ENCODE measurements at places on chromosomes 2 and 18.

DNA sequence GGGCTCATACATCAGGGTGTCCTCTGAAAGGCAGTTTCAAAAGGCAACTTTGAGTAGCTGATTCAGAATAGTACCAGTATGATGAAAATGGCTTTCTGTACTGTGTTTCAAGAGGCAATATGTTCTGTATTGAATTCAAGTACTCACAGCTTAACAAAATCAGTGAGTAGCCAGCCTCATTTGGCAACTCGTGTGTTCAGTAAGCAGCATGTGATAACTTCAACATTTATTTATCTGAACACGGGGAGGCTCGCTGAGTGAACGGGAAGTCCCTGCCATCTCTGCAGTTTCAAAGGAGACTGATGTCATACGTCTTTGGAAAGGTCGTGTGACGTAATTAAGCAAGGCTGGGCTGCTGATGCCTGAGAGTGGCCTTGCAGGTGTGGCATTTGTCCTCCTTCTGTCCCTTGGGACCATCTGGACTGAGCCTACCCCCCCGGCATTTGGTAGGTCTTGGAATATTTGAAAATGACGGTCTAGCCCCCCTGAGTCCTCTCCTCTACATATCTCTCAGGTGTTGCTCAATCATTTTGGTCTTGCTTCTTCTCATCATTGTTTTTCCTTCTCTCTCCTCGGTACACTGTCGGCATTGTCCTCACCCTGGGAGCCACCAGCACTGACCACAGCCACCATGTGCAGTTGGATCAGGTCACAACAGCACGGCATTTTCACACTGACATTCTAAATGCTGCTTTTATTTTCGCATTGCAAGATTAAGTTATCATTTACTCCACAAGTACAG is 62.8 kb downstream of the SMIM21 start:
- DNase-seq = no peak

- DNase-seq = no peak
These were observed 379.9 kb downstream of the NBAS start for GRCh38 chr2:15181092-15181745.

DNA sequence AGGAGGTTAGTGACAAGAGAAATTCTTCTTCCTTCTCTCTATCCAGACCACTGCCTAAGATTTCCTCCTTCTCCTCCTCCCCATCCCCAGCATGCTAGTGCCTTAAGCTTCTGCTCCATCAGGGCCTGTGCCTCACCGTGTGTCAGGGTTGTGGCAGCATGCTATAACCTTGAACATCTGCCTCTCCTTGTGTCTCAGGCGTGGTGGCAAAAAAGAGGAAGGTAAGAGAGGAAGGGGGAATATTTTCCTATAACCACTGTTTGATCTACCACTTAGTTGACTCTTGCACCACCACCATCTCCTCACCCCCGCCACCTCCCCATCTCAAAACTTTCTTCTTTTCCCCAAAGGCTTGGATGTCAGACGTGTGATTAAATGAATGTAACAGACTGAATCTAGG is 38.3 kb upstream of the PEX13 start:
- no peak for DNase-seq

- no peak for DNase-seq
These were observed 820.0 kb upstream of the NXPH2 start for GRCh38 chr2:139600166-139600565.

DNA sequence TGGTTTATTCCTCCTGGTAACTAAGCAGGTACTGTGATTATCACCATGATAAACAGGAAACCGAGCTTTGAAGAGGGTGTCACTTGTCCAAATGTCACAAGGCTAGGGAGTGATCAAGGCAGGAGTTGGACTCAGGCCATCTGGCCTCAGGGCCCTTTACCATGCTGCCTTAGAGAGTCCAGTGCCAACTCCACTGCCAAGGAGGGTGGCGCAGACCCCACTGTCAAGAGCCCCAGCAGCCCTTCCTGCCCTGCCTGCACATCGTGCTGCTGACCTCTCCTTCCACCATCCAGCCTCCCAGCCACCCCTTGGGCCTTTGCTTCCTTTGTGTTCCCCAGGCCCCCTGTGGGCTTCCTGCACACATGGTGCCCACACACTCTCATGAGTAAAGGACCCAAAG is 48.3 kb downstream of the TNS1 start:
- DNase-seq = no peak

DNA sequence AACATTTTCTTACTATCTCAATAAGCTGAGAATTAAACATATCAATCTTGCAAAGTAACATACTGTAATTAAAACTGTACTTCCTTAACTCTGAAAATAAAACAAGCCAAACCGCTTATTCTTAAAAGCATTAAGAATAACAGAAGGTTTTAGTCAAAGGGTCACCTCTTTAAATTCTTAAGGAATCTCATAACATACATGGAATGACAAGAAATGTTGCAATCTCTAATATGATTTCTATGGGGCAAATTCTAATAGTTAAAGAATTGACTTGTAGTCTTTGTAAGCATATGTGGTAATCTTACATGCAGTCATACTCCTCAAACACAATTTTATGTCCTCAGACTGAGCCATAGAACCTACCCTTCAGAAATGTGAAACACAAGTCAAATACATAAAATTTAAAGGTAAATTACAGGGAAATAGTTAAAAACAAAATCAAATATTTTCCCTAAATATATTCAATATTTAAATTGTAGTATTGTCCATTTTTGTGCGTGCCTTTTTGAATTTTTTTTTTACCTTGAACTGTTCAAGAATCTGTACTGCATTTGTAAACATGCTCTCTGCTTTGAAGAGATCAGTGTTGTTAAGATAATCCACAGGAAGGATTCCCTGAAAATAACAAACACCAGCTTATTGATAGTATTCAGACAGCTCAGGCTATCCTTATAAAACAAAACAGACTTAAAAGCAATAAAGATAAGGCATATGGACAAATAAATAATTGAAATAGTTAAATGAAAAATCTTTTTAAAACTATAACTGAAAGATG is 48.2 kb downstream of the PIGN start:
- DNase-seq = no peak

- DNase-seq = no peak
These were observed 49.1 kb downstream of the LRPPRC start for GRCh38 chr2:43946685-43947084.

GRCh38 chr18:51490860-51491259 is 293.4 kb upstream of the MEX3C start:
- no peak for DNase-seq

GRCh38 chr2:39264733-39265132 is 21.0 kb upstream of the CDKL4 start:
- DNase-seq = no peak

- peak; percentile 36 for DNase-seq
These were observed 116.6 kb upstream of the PELI1 start for GRCh38 chr2:64260817-64261216.

DNA sequence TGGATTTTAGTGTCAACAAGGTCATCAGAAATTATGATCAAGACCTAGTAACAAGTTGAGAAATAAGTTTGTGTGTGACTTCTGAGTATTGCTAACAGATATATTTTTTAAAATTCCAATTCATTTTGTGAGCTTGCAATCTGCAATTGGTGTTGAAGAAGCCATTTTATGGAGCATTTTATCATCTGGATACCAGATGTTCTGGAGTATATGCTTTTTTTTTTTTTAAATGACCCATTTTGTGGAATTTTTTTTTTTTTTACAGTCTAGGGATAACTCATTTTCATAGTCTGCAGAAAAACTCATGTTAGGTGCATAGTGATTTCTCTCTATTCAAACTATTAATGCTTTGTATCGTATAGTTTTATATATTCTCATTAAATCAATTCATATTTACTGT is 12.6 kb downstream of the QPCT start:
- no peak for DNase-seq

- no peak for DNase-seq
These were observed 48.6 kb downstream of the UGGT1 start for GRCh38 chr2:128139624-128140023.

- DNase-seq = no peak
These were observed 17.9 kb upstream of the COL6A3 start for GRCh38 chr2:237431837-237432236.

- no peak for DNase-seq
These were observed 15.2 kb upstream of the TMEM37 start for GRCh38 chr2:119416299-119416923.

DNA sequence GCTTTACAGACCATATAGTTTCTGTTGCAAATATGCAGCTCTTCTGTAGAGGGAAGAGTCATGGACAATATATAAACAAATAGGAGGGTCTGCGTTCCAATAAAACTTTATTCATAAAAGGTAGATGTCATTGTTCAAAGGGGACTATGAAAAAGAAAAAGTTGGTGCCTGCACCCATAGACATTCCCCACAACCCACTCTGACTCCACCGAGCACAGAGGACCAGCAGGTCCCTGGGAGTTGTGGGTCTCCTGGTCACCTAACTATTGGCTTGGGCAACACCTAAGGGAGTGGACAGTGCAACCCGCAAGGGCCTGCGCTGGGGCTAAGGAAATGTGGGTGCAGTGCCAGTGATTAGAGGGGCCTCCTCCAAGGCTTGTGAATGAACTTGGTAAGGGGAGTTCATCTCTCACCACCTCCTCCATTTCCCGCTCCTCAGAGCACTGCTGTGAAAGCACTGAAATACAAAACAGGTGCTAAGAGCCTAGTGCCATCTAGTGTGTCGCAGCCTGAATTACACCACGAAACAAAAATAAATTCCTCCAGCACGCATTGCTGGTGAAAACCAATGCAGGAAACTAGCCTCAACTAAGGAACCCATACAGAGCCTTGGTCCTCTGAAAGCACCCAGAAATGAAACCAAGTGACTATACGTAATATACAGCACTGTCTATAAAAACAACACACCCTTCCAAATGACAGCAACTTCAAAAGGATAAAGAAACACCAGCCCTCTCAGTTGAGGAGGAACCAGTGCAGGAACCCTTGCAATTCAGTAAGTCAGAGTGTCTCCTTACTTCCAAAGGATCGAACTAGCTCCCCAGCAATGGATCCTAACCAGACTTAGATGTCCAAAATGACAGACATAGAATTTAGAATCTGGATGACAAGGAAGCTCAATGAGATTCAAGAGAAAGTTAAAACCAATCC is 166.6 kb downstream of the RNF144A start:
- peak; percentile 24 for DNase-seq

DNA sequence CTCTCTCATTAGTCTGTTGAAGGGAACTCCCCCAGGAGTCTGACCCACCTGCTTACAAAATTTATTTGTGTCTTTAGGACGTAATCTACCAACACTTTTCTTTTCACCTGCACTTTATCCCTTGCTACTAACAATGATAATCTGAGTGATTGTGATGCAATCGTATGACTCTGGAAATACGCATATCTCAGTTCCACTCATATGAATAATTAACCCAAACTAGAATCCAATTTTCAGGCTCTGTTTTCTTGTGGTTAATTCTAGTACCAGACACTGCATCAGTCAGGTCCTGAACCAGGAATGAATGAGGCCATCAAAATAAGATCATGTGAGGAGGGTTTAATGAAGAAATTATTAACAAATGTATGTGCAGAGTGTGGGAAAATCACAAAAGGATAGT is 158.4 kb upstream of the SRD5A2 start:
- DNase-seq = no peak

DNA sequence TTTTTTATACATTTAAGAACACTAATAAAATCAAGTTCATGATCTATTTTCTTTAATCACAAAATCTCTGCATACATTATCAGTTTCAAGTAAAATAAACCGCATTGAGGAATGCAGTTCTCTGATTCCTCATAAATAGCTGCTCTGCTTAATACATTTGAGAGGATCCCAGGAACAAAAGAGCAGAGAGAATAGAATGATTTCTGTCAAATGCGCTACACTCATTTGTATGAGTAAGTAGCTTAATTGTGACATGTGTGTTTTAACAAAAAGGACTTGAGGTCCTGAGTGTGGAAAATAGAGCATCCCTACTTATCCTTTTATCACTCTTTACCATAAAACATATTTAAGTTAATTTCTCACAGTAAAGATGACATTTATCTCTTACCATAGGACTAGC is 134.0 kb downstream of the PID1 start:
- no peak for DNase-seq

- no peak for DNase-seq
These were observed 293.8 kb downstream of the LRRTM4 start for GRCh38 chr2:77228391-77228790.

- peak; percentile 55 for DNase-seq
These were observed 48.7 kb upstream of the ANXA4 start for GRCh38 chr2:69693059-69693774.

DNA sequence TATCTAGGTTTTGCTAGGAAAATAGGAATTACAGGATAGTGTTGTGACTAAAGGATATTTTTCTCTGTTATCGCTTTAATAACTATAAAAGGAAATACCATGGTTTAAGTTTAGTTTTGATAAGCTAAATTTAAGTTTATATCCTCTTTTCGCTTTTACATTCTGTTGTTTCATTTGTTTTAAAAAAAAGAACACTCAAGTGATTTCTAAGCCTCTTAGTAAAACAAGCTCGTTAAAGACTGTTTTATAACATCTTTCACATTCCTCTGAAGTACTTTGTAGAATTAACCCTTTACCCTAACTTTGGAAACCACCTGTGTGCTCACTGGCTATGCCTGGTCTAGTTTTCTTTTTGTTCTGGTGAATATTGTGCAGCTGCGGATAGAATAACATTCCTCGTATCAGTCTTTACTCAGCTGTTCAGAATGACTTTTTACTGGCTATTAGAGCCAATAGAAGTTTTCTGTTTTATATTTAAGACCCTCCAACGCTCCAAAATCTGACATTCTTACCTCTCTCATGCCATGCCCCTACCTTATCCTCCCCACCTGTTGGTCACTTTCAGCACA is 183.1 kb downstream of the PTPRM start:
- DNase-seq = no peak

DNA sequence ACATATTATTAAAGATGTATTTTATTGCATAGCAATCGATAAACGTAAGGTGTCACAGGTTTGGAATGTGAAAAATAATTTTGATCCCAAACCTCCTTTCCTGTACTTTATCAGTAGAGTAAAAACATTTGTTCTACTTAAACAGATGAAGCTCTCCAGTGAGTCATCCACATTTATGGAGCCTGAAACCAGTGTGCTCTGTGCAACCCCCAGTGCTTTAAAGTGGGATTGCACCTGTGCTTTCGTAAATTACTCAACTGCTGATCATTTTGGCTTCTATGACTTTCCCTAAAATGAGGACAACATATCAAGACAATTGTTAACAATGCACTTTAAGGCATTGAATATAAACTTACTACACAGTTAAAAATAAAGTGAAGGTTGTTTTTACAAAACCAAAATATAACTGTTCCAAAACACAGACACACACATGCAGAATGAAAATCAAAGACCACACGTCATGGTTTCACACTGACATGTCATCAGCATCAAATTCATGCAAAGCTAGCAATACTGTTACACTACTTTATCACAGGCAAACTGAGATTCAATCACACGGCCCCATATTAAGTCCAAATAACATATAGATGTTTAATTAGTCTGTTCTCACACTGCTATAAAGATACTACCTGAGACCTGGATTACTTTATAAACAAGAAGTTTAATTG is 9.7 kb downstream of the TMEM18 start:
- DNase-seq = no peak

DNA sequence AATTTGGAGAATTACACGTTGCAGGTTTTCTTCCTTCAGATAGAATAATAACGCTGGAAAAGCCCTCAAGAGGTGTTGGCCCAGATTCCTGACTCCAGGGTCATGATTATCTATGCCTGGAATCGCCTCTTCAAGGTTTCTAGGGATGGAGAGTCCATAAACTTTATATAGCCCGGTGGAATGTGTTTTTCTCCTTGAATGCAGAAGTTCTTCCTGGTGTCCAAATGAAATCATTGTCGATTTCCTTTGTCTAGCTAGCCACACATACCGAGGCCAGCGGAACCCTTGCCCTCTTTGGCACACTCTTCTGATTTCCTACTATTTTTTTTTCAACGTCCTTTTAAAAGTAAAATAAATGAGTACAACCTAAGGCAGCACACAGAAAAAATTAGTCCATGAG is 117.8 kb downstream of the PID1 start:
- DNase-seq = no peak
